Kidney (tissue), 22 donors: ENCODE measurements at places on chromosomes 13 and 19.

DNA sequence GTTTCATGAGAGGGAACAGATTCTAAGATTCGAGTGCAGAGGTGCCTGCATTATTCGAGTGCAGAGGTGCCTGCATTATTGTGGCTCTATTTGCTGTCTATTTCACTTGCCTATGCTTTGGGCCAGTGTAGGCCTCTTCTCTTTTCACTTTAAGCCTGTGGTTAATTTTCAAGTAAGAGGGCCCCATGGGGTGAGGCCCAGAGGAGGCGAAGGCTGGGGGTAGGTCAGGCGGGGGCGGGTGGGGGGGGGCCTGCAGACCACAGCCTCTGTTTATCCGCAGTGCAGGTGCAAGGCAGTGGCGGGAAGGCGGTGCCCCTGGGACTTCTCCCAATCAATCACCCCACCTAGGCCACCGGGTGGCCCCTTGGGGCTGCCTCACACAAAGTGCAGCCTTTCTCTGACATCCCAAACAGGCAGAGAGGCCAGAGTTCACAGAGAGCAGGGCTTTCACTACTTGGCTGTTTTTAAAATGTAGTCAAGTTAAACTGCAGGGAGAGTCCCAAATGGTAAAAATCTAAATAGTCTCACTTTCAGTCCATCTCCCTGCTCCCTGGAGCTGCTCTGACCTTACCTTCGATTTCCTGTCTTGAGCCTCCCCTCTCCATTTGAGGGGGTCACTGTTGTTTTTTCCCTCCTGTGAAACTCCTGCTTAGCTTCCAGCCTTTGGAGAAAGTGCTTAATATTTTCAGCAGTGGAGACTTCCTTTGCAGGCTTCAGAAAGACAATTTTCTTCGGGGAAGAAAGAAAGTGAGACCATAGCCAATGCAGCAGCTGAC is 249.0 kb downstream of the DLEU7 start:
- peak; percentile 47 for DNase-seq

DNA sequence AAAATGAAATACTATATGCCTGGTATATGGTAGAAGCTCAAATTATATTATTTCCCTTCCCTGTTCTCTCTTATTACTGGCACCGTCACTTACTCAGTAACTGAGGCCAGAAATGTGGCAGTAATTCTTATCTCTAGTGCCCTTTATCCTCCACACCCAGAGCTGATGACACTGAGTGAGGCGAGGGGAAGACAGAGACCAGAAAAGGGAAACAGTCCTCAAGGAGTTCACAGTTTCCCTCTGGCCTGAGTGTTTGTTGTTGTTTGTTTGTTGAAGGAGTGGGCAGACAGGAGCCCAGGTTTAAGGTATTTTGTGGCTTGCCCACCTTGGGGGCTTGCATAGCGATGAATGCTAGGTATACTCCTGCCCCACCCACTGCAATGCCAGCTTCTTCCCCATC is 101.5 kb upstream of the FNDC3A start:
- DNase-seq = no peak

GRCh38 chr13:111203736-111204389 is 88.8 kb downstream of the ARHGEF7 start:
- DNase-seq = no peak

- no peak for DNase-seq
These were observed 10.7 kb downstream of the SYMPK start for GRCh38 chr19:45852145-45852750.

DNA sequence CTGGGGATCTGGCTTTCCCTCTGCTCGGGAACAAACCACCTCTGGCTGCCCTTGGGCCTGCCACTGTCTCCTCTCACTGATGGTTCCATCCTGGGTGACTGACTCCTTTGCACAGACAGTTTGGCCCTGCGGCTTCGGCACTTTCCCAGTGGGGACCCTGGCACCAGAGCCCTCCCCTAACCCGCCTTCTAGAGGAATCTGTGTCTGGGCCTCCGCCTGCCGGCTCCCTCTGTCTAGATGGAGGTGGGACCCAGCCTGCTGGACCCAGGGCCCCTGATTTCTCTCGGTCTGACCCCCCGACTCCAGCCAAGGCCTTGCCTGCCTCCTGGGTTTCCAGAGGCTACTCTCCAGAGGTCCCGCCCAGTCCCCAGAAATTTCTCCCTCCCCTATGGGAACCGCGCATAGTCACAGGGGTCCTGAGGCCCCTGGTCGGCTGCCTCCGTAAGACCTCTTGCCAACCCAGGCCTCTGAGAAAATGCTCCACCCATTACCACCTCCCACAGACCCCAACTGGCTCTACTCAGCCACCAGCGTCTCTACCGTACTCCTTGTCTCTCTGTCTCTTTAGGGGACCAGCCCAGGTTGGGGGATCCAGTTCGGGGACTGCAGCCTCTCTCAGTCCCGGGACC is 2.7 kb downstream of the CCDC106 start:
- DNase-seq = no peak

- DNase-seq = no peak
These were observed at the start of gene LEUTX for GRCh38 chr19:39778763-39779162. Gene LEUTX, plus strand, starts transcription at chr19:39778854. Its CDS starts 67 bp downstream, at chr19:39778921.

DNA sequence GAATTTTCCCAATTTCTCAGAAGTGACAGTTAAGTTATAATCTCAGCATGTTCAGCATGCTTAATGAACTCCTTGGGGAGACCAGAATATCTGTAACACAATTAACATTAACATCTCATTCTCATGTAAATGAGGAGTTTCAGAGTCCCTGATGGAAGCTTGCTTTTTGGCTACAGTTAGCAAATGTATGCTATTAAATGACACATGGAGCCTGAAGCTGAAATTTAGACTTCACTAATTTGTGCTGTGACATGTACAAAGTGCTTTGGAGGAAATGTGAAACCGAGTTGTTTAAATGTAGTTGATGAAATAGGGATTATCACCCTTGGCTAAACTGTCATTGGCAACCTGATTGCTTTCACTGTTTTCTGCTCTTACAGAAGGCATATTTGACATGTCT is 2265.1 kb upstream of the PCDH20 start:
- DNase-seq = no peak

DNA sequence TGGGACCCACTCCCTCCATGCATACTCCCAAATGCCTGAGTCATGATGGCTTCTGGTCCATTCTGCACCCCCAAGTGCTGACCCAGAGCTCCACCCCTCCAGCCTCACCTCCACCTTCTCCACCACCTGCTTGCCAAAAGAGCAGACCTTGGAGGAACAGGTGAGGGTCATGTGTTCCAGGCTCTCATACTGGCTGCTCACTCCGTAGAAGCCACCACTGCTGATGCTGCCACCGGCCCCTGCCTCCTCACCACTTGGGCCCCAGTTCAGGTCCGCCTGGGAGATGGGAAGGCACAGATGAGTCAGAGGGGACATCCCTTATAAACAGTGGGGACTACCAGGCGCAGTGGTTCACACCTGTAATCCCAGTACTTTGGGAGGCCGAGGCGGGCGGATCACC is 7.9 kb downstream of the CD37 start:
- no peak for DNase-seq

DNA sequence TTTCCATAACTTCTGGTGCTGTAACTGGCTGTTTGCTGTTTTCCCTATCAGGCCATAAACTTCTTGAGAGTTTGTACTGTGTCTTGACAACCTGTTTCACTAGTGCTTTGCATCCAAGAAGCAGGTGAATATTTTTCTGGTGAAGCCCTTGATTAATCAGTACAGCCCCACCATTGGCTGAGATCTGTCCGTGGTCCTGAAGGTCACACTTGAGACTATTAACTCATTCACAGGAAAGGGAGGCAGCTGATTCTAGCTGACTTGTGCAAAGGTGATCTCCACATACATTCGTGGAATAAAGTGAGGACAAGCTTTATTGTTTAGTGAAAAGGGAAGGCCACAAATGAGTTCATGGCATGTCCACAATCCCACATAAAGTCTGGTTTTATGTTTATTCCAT is 61.4 kb upstream of the ZNF835 start:
- DNase-seq = no peak

- DNase-seq = no peak
These were observed 23.3 kb upstream of the SPART start for GRCh38 chr13:36369268-36370107.

- no peak for DNase-seq
These were observed 1.9 kb downstream of the ZNF586 start for GRCh38 chr19:57771417-57771816.

GRCh38 chr13:102933122-102933521 is 87.3 kb downstream of the ERCC5 start:
- DNase-seq = peak; percentile 12

- DNase-seq = no peak
These were observed 257.4 kb downstream of the OLFM4 start for GRCh38 chr13:53285896-53286430.

DNA sequence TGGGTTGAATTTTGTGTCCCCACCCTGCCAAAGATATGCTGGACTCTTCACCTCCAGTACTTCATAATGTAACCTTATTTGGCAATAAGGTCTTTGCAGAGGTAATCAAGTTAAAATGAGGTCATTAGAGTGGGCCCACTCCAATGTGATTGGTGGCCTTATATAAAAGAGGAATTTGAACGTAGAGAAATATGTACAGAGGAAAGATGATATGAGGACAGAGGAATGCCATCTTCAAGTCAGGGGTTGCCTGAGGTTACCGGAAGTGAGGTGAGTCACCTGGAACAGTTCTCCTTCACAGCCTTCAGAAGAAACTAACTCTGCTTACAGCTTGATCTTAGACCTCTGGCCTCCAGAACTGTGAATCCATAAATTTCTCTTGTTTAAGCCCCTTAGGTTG is 69.9 kb downstream of the GPC5 start:
- DNase-seq = no peak
